Thoracic aorta (tissue), 2 donors: ENCODE measurements at places on chromosomes 16 and 17. TPM values are rescaled to one million over a fixed set of nuclear protein-coding genes. Genes with fewer than 3 reads are reported as not detected.

DNA sequence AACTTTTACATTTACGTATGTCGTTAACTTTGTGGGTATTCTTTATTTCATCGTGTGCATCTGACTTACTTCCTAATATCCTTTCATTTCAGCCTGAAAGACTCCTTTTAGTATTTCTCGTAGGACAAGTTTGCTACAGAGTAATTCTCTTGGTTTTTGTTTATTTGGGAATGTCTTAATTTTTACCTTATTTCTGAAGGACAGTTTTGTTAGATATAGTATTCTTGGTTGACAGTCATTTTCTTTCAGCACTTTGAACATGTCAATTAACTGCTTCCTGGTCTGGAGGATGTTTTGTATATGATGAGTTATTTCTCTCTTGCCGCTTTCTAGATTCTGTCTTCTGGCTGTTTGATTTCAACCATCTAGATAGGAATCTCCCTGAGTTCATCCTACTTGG lies 109.2 kb upstream of the NACA2 start:
- DNase-seq = no peak

DNA sequence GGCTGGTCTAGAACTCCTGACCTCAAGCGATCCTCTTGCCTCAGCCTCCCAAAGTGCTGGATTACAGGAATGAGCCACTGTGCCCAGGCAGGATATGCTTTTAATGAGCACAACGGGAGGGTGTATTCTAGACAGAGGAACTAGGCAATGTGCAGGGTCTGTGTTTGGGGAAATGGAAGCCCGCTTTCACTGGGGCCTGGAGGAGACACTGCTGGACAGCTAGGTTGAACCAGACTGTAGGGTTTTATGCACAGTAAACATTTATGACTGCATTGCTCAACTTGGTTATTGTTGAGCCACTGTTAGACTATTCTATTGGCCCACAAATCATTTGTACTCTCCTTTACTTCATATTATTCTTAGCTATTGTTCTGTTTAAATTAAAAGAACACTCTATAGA lies 10.2 kb upstream of the SIAH1 start:
- DNase-seq = no peak

The ZP2 gene
- not detected for total RNA-seq

The UNC13D gene
- total RNA-seq = 36.0 TPM

The KATNIP gene
- 23.7 TPM for total RNA-seq

The G6PC1 gene
- total RNA-seq = not detected
